GM12864 (cell line): ENCODE measurements at places on chromosomes 1 and 21.

DNA sequence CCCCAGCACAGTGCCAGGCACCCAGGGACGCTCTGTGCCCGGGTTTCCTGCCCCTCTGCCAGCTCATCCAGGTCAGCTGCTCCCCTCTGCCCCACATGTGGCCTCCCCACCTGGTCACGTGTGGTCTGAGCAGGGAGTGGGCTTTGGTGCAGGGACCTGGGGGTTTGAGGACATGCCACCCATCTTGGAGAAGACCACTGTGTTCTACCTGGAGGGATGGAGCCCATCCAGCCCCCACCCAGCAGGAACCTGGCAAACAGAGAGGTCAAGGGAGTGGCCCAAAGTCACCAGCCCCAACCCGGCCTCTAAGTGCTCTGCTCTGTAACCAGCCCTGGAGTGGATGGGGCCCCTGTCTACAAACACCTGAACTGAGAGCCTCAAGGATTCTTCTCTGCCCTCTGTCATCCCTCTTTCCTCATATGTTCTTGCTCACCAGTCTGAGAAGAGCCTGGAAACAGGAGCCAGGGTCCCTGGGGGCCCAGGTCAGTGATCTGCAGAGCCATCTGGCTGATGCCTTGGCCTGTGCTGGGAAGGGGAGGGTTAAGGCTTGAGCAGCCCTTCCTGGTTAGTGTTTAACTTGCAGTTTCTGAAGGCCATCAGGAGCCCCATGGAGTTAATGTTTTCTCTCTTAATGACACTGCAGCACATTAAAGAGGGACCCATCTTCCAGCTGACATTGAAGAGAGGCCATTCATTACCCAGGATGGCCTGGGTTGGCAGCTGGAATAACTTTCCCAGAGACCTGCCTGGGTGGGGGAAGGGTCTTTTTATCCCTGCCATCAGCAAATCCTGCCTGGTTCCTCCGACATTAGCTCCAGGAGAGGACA lies 235.4 kb downstream of the PTPRU start:
- no peak for DNase-seq

- DNase-seq, result no peak
Observed at GRCh38 chr1:185393815-185394214, 76.8 kb upstream of the IVNS1ABP start.

DNA sequence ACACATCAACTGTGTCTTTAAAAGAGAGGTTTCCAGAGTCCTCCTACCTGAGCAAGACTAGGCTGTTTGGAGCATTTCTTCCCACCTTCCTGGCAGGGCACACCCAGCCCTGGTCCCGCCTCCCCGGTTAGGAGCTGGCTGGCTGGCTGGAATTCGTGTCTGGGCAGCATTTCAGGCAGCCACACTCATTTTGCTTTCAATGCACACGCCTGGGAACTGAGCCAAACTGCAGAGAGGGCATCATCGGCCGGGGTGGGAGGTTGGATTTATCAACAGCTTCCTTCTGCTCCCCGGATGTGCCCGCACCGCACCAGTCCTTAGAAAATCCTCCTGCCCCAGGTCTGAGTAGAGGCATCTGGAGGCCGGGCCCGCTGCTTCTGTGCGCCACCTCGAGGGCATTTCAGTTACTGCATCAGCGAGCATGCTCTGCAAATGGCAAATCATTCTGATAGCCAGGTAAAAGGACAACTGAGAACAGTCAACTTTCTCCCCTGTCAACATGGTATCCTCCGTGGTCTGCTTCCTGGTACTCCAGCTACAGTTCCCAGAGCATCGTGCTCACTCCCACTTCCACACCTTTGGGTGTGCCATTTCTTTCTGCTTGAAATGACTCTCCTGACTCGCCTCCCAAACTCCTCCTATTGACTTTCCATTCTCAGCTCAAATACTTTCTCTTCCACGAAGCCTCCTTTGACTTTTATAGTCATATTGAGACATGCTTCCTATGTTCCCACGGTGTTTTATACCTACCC lies 20.6 kb downstream of the TCEA3 start:
- DNase-seq, result peak; percentile 21

DNA sequence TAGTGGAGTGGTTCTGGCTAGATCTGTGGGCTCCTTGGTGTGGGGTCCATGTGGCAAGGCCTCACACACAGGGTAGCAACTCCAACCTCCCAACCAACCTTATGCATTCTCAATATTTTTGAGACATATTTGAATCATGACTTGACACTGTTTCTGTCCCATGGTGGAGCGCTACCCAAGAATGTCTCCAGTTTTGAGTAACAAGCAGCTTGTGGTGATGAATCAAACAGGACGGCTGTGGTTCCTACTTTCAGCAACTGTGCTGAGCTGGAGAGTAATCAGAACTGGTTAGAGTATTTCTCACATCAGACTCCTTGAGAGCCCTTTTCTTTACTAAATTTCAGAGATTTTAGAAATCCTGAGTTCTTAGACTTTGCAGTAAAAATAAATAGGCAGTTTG lies 3.1 kb downstream of the LCE3D start:
- peak; percentile 24 for DNase-seq

- DNase-seq, result no peak
Observed at GRCh38 chr1:10051656-10052055, 18.9 kb downstream of the UBE4B start.

DNA sequence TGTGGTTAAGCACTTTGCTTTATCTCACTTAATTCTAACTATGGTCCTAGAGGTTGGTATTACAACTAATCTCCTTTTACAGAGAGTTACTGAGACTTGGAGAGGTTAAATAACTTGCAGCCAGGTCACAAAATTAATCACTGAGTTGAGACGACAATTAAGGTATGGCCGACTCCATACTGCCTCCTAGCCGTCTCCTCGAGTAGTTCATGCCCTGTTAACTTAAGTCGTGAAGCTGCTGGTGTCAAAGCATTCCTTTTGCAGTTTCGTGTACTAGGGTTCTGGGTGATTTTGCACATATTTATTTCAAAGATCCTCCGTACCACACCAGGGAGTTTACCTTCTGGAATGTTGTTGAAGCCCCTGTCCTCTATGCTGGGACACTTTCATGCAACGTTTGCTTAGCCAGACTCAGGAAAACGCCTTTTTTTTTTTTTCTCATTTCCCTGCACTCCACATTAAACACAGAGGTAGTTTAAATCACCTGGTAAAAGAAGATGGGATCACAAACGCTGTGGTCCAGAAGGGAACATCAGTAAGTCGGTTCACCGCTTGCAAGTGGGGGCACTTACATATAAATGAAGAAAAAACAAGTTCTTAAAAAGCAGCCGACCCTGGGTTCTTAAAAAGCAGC lies 570 bp upstream of the NEK7 start:
- DNase-seq, result peak; percentile 71

DNA sequence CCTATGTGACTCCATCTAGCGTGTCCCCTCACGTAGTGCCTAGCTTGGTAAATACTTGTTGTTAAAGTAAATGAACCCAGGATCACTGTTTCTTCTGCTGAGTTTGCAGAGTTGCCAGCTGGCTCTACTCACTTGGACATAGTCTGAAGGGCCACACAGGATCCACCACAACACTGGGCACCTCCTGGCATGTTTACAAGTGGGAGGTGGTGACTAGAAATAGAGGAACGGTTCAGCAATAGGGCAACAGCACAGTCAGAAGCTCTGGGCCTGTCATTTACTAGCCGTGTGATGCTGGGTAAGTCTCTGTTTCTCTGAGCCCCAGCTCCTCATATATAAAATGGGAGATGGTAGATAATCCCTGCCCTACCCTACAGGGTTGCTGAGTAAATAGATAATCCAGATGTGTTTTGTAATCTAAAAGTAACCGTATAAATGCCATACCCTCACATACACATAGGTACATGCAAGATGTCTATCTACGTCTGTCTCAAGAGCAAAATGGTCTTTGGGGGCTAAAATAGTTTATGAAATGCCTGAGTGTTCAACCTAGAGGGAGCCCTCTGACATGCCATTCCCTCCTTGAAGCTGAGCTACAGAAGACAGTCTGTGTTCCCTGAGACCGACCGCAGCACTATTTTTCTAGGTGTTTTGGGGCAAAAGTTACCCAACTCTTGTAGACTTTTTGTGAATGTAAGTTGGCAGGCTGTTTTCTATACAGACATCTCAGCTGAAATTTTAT lies 20.5 kb downstream of the RNF220 start:
- DNase-seq, result no peak

DNA sequence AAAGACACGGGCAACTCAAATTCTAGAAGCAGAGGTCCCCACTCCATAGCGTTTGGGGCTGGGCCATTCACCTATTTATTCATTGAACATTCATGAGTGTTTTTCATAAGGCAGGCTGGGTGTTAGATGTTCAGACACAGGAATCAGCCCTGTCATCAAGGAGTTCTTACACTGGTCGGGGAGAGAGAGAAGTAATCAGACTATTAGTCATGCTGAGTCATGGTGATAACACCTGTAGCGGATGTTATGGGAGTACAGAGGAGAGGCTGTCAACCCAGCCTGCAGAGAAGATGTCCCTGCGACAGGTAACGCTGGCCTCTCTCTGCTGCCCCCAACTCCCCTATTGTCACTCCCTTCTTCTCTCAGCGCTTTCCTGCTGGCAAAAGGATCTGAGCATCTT lies 17.2 kb downstream of the LY9 start:
- no peak for DNase-seq

GRCh38 chr1:233372218-233373120 lies 44.9 kb downstream of the MAP3K21 start:
- no peak for DNase-seq

DNA sequence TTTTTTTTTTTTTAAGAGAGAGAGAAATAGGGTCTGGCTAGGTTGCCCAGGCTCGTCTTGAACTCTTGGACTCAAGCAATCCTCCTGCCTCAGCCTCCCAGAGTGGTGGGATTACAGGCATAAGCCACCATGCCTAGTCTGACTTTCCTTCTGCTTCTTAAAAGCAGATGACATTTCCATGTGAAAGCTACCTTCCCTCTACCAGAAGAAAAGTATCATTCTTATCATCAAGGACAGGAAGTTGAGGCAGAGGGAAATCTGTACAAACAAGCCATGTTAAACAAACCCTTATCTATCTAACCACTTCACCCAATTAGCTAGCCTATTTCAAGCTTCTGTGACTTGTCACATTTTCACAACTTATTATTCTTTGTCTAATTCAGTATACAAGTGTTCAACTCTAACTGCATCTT lies 54.8 kb downstream of the SAMSN1 start:
- DNase-seq, result no peak

DNA sequence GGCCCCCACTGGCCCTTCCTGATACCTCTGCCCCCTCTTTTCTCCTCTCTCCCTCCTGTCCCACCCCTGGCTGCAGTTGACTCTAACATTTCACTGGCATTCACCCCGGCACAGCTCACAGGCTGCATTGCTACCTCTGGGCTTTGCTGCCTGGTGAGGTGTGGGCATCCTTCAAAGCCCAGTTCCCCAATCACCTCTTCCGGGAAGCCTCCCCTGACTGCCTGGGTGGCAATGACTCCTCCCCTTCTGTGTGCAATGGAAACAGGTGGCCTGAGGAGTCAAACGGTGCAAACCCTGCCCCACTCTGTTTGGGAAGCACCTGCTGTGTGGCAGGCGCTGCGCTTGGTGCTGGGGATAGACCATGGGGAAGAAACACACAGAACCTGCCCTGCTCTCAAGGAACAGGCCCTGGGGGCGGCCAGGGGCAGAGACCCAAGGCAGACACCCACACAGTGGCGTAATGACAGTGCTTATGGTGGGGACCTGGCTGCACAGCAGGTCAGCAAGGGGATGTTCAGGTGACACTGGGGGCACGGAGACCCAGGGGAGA lies 39.3 kb upstream of the POFUT2 start:
- DNase-seq, result peak; percentile 16

- DNase-seq, result no peak
Observed at GRCh38 chr1:7341145-7341905, 429.8 kb upstream of the VAMP3 start.

- DNase-seq, result no peak
Observed at GRCh38 chr1:23188434-23188884, 19.8 kb upstream of the LUZP1 start.

DNA sequence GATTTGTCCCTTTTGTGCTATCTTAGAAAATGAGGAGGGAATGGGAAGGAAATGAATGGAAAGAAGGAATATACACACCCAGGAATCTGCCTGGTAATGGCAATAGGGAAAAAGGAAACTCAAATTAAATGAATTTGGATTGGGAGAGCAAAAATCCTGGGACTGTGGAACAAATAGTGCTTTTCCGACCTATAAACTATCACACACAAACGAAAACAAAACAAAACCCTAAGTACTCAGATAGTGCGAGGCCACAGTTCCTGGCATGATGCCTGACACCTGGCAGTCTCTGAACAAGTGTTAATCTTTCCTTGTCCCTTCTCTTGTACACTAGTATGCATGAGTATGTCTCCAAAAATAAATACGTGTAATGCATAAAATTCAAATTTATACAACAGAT lies 319.8 kb upstream of the SPAG17 start:
- no peak for DNase-seq

DNA sequence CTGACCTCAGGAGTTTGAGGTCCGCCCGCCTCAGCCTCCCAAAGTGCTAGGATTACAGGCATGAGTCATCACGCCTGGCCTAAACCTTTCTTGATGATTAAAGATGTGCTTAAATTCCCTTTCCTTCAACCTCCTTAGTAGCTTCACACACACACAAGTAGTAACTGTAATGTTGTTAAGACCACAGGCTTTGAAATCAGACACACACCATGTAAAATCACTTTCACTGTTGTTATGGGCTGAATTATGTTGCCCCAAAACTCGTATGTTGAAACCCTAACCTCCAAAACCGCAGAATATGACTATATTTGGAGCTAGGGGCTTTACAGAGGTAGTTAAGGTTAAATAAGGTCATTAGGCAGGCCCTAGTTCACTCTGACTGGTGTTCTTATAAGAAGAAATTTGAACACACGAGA lies 180.2 kb downstream of the NR5A2 start:
- DNase-seq, result peak; percentile 59

- DNase-seq, result no peak
Observed at GRCh38 chr1:210303391-210303790, 25.3 kb upstream of the HHAT start.

DNA sequence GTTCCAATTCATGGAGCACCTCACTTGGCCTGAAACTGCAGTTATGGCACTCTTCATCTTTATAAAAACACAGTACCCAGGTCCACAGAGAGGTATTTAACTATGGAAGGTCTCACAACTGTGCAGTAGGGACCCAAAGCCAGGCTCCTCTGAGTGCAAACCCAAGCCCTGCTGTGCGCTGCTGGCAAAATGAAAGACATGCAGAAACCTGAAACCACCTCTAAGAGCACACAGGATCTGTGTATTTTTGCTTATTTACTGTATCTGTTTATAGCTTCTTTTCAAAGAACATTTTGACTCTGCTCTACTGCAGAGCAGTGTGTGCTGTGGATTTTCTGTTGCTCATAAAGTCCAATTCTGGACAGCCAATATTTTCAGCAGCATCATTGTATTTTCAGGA lies 166.6 kb downstream of the DSCAM start:
- no peak for DNase-seq

GRCh38 chr1:56788588-56788987 lies 30.6 kb downstream of the FYB2 start:
- no peak for DNase-seq

- no peak for DNase-seq
Observed at GRCh38 chr1:232622981-232623380, 7.0 kb downstream of the SIPA1L2 start.

GRCh38 chr1:229238231-229238630 lies 32.7 kb upstream of the RAB4A start:
- DNase-seq, result no peak
